ENCODE measurements at places on chromosomes 7 and 10. TPM values are rescaled to one million over a fixed set of nuclear protein-coding genes. Genes with fewer than 3 reads are reported as not detected.

ANAPC16 gene
- 43.5 TPM for total RNA-seq

MYOZ1 gene
- total RNA-seq: 0.14 TPM

SLC39A12 gene
- not detected for total RNA-seq

SUN3 gene
- not detected for total RNA-seq

RHBDD2 gene
- total RNA-seq: 30.2 TPM

NODAL gene
- not detected for total RNA-seq

ADAP1 gene
- 9.1 TPM for total RNA-seq

CREB5 gene
- 5.8 TPM for total RNA-seq

ACTL6B gene
- total RNA-seq: not detected

CH25H gene
- 0.55 TPM for total RNA-seq

LRRC17 gene
- 71.5 TPM for total RNA-seq

DENND2A gene
- total RNA-seq: 15.6 TPM

SPDYE6 gene
- total RNA-seq: not detected

CYP3A4 gene
- total RNA-seq: not detected

CHAT gene
- not detected for total RNA-seq

AZGP1 gene
- 0.09 TPM for total RNA-seq

SPDYE5 gene
- total RNA-seq: not detected

ABCF2 gene
- total RNA-seq: 62.2 TPM

ZNF716 gene
- under 0.01 TPM for total RNA-seq

GHRHR gene
- not detected for total RNA-seq

TEX36 gene
- total RNA-seq: not detected

CCL24 gene
- total RNA-seq: 0.28 TPM

GPRIN2 gene
- under 0.01 TPM for total RNA-seq

ANKRD16 gene
- 8.7 TPM for total RNA-seq

Data from smooth muscle cell of bladder (primary cell).